ENCODE measurements at places on chromosomes 1 and 21.
A peak's percentile ranks its signal among the peaks of the same experiment; 100 is the strongest.

DNA sequence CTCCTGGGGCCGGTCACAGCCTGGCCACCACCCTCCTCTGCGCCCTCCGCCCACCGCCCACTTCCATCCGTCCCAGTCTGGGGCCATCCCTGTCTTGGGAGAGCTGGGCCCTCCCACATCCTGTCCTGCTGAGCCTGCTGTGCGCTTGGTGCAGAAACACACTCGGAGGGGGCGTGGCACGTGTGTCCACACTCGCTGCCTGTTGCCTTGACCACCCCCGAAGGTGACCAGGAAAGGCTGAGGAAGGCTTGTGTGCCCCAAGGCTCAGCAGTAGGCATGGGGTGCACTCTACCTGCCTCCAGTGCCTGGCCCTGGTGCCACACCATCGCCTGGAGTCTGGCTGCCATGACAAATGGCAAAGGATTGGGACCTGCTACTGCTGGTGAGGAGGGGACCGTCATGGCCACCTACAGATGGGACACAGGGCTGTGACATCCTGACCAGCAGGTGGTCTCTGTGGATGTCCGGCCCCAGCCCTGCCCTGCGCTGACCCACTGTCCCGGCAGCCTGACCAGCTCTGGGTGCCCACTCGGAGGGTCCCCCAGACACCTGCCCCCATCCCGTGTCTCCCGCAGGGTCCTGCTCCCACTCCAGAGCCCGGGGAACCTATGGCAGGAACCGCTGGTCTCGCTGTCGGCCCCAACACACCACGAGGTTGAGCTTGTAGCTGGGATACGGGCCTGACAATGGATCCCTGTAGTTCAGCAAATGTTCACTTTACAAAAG, 23.2 kb upstream of the PTTG1IP start:
- no peak for DNase-seq

DNA sequence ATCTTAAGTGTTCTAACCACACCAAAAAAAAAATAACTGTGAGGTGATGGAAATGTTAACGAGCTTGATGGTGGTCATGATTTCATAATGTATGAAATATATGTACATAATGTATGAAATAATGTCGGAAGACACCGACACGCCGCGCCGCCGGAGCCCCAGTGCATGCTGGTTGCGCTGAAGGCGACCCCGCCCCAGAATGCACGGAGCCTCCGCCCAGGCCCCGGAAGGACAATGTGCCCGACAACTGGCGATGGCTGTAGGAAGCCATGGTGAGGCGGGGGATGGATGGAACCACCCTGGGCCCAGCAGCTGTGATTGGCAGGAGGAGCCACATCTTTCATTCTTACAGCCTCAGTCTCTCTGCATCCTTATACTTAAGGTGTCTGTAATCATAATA, 7.4 kb downstream of the OR2T10 start:
- DNase-seq, result no peak

- no peak for DNase-seq
Measured at GRCh38 chr21:38489729-38490128, 8.5 kb downstream of the ERG start.

DNA sequence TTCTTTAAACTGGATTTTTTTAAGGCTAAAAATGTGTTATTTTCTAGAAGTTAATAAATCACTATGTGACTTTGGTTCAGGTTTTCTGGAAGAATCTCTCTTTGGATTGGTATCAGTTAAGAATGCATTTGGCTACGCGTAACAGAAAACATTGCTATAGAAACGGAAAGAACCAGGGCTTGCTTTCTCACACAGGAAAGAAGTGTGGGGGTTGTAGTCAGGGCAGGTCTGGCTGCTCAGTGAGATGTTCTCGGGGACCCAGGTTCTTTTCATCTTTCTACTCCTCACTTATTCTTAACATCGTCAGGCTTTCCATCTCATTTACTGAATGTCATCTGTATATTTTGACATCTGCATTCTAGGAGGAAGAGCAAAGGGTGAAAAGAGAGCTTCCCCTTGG, 191.4 kb downstream of the ZBTB18 start:
- no peak for DNase-seq

DNA sequence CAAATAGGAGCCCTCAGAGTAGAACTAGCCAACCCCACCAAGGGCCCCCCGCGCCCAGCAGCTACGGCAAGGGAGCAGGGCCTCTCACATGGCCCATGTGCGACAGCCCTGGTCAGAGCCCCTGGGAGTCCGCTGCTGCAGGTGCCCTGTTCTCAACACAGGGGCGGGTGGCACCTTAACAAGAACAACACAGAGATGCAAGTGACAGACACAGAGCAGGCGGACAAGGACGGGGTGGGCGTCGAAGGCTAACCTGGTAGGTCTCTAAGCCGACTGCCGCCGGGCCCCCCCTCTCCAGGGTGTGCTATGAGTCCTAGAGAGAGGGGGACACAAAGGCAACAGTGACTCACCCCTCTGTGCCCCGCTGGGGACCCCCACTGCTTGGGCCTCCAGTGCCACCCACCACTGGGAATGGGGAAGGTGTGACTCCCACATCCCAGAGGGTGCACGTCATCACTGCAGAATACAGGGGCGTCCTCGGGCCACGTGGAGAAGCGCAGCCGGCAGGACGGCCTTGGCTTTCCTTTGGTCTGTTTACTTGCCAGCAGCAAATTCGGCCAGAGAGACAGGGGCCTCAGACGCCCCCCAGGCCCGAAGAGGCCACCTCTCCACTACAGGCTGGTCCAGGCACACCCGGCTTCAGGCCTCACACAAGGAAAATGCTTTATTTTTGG, 44.8 kb downstream of the PRDM15 start:
- DNase-seq, result no peak

DNA sequence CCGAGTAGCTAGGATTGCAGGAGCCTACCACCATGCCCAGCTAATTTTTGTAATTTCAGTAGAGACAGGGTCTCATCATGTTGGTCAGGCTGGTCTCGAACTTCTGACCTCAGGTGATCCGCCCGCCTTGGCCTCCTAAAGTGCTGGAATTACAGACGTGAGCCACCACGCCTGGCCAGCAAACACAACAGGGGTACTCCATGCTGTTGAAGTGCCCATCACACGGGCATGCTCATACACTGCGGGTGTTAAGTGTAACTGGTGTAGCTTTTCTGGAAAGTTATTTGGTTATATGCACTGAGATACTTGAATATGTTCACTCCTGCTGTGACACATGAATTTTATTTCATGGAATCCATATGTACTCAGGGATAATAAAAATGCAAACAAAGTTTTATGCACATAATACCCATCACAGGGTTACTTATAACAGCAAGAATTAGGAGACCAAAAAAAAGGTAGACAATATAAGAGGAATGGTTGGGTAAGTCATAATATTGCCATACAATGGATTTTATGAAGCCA, 9.2 kb downstream of the SRSF4 start:
- DNase-seq, result no peak

DNA sequence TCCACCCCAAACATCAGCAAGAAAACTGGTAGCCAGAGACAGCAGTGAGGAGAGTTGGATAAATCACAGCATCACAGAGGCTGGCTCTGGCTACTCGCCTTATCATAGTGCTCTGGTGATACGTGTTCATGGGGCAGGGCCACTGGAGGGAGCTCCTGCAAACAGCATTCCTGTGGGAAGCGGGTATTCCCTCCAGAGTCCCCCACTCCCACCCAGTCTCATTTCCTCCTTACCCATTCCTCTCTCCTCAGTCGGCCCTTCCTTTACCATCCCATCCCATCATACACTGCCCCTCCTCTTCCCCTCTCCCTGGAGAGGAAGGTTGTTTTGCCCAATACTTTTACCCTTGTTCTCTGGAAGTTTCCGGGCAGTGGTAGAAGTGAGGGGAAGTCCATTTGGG, 7.1 kb downstream of the NHLH2 start:
- no peak for DNase-seq

DNA sequence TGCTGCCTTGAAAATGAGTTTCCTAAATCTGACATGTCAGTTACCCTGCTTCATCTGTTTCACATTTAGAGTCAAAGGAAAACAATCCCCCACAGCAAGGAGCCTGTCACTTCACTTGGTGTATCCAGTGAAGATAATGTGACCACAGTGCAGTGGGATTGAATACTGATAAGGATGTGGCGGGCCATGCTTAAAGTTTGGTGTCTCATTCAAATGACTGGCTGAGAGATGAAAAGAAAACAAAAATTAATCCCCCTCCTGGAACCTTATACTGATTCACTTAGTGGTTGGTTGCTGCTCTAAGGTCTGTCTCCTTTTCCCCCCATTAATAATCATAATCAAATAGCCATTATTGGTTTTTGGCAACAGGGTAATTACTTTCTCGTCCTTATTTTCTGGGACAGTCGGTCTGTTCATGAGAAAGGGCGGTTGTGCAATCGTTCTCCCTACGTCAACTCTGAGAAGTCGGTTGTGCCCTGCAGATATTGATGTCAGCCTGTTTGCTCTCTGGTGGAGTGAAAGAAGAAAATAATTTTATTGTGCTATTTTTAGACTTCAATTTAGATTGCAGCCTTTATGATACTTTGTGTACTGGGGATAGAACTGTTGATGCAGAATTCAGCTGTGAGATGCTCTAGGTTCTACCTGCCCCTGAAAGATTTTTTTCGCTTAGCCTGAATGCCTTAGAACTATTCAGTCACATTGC, 360.2 kb downstream of the DISC1 start:
- DNase-seq, result no peak

DNA sequence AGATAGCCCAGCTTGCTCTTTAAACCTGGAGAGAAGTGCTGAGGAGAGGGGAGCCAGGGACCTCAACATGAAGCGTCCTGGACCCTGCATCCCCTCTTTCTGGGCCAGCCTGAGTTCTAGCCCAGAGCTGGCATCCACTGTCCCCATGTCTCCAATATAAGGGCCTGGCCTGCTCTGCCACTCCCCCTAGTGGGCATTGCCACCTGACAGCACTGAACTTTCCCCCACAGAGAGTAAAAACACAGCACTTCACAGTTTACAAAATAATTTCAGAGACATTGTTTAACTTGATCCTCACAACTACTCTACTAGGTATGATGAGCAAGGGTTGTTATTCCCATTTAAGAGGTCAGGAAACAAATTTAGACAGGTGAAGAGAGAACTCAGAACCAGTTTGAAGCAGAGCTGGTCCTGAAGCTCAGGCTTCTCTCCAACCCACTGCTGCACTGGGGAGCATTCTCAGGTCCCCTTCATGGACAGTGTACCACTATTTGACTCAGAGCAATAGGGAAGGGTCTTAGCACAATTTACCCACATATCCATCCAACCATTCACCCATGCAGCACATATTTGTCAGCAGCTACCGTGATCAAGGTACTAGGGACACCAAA, 151.2 kb downstream of the DMRTA2 start:
- peak; percentile 8 for DNase-seq

- DNase-seq, result peak; percentile 54
Measured at GRCh38 chr1:7940745-7941436, at the start of gene TNFRSF9. TNFRSF9 (minus strand) TSS chr1:7940839; CDS start chr1:7939994, 845 bp downstream.

DNA sequence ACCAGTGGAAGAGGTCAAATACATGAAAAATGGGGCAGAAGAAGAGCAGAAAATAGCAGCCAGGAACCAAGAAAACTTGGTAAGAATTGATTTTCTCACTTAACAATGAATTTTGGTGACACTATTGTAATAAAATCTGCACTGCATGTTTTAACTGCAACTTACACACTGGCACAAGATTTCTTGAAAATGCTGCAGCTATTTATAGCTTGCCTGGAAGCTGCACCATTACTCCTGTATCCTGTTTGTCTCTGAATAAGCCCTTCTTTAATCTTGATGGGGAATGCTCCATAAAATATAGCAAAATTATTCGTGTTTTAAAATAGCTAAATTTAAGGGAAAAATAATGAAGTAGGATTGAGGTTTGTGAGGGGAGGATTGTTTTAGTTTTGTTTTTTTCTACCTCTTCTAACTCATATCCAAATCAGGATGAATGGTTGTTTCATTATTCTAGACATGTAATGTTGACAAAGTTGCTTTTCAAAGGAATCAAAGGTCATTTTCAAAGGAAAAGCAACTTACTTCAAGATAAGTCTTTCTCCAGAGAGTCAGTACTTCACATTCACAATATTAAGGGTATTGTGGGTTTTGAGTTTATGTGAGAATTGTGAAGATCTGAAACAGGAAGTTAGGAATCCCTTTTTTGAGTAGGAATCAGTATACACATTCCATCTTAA, 120.9 kb downstream of the C1orf21 start:
- DNase-seq, result no peak

- DNase-seq, result no peak
Measured at GRCh38 chr1:246508897-246509688, 2.0 kb upstream of the SMYD3 start.

DNA sequence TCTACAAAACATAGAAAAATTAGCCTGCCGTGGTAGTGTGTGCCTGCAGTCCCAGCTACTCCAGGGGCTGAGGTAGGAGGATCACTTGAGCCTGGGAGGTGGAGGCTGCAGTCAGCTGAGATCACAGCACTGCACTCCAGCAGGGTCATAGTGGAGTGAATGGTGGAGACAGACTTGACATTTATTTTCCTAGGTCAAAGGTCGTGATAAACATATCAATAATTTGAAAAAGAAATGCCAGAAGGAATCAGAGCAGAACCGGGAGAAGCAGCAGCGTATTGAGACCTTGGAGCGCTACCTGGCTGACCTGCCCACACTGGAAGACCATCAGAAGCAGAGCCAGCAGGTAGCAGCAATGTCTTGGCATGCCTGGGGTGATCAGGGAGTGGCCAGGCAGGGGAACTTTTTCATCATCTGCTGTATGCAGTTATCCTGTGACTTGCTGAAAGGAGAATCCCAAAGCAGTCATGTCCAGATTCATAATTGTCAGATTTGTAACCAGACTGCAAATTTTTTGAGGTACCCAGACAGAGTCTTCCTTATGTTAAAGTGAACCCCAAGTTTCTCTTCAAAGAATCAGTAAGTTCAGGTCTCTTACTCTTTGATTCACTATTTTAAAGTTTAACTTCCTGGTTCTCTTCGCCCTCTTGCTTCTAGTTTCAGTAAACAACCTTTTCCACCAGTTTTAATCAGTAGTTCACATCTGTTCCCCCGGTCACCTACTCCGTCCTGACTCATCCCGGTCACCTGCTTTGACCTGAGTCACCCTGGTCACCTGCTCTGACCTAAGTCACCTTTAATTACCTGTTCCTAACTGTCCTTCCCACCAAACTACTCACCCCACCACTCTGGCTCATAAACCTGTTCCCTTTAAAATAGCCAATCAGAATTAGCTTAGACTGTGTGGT, 11.3 kb upstream of the SH3BGRL3 start:
- no peak for DNase-seq

- no peak for DNase-seq
Measured at GRCh38 chr1:65149351-65150107, 1.5 kb downstream of the AK4 start.

DNA sequence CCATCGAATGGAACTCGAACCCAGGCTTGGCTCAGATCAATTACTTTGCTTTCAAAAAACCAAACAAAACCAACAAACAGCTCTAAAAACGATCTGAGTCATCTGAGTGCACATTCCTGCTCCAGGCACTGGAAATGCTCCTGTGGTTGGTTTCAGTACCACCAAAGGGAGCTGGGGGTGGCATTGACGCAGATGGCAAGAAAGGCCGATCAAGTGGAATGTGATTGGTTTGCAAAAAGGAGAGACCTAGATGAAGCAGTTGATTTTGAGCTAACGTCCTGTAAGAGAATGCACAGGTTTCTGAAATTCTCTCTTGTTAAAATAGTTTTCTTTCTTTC, 39.5 kb downstream of the PIK3CD start:
- no peak for DNase-seq
